ENCODE measurements at places on chromosomes 7 and 10.

GRCh38 chr7:116342125-116342524 is 131.8 kb downstream of the TES start:
- no peak for DNase-seq

DNA sequence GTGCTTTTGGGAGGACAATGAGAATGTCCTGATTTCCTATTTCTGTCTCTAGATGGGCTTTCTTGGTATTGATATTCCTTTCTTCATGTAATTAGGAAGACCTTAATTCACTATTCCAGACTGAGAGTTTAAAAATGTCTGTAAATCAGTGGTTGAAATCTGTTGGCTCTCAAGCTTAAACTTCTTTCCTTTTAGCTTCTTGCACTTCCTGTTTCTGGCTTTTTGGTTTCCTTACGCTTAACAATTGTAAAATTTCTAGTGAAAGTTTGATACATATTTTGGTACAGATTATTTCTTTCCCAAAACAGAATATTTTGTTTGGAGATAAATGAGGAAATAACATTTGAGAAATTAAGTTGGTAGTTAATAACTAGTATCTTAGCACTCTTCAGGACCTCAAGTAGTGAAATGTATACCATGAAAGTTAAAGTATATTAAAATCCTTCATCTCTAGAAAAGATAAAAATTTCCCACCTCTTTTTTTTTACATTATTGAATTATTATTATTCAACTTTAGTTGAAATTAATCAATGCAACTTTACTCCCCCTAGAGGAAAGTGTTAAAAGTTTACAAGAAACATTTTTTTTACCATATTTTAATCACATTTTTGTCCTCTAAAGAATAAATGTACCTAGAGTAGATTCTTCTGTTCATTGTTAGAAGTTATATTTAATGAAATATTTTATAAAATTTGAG is 137.2 kb downstream of the PHTF2 start:
- no peak for DNase-seq

DNA sequence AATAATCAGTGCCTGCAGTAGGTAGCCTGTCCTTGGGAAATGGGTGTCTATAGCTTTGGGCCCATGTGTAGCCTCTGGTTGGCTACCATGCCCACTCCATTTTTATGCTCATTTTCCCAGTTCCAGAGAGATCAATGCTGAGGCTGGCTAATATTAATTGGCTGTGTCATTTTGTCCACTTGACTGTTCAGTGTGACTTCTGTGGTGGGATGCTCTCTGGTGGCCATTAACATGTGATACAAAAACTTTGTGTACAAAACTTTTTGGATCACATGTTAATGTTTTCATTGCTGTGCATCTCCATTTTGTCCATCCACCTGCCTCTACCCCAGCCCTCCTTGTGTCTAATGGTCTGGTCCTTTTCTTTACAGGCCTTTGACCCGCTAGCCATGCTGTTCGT is 22.7 kb downstream of the VIM start:
- DNase-seq, result no peak

DNA sequence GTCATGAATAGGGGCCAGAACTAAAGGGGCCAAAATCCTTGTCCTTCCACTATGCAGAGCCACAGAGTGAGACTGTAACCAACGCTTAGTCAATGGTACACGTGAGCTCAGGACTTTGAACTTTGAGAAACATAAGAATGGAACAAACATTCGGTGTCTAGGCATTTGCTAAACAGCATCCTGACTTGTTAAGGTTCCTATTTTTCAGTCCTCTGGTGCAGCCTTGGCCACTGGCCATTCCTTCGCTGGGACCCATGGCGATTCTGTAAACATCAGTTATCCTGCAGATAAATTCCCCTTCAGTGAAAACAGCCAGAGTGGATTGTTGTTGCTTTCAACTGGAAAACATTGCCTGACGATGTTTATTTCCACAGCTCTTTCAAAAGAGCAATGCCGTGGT is 266.8 kb downstream of the SORCS1 start:
- DNase-seq, result no peak

GRCh38 chr7:27361522-27361921 is 118.9 kb downstream of the EVX1 start:
- DNase-seq, result no peak

- no peak for DNase-seq
Observed at GRCh38 chr7:92368741-92369140, 78.5 kb upstream of the GATAD1 start.

GRCh38 chr10:50567384-50567783 is 56.4 kb downstream of the SGMS1 start:
- no peak for DNase-seq

DNA sequence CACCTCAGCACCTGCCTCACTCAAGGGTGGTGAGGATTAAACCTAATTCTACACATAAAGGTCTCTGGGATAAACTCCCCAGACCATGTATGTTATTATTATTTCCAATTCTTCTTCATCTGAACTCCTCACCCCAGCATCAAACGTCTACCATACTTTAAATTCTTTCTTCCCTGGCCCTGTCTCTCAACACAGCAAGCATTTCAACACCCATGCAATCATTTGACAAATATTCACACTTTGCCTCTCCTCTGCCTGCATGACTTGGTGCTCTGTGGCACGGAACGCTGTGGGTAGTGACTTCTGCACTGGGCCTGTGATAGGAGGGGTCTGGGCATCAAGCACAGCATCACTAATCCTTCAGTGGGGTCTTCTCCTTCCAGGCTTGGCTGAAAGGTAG is 490.8 kb downstream of the TNS3 start:
- no peak for DNase-seq

GRCh38 chr10:50582766-50583762 is 40.7 kb downstream of the SGMS1 start:
- no peak for DNase-seq

DNA sequence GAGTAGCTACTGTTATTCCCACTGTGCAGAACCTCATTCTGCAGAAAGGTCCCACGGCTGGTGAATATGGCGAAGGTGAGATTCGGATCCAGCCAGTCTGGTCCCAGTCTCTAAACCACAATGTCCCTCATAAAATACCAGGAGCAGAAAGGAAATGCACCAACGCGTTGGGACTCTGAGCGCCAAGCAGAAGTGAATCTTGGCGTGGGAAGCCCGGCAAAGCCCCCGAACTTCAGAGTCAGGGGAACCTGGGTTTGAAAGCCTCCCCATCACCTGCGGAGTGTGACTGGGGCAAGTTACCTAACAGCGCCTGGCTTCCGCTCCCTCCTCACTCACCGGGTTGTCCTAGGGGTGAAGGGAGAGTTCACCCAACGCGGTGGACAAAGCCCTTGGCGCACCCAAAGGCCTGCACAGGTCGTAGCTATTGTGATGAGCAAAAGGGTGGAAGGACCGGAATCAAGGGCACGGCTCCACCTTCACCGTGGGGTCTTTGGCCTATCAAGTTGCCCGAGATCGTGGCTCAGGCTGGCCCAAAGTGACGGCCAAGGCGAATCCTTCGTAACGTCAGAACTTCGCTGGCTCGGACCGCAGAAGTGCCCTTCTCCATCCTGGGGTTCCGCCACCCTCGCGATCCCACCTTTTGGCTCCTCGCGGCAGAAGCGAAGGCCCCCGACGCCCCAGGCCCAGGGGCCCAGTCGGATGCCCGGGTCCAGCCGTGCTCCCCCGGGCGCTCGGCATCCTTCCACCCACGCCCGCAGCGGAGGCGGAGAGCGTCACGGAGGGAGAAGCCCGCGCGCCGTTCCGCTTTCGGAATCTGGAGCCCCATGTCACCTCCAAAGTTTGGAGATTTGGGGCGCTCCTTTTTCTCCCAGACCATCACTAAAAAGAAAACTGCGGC is 811 bp downstream of the RGS10 start:
- DNase-seq, result no peak

- DNase-seq, result peak; percentile 55
Observed at GRCh38 chr7:26151953-26152781, at the start of gene NFE2L3. NFE2L3 (plus strand) TSS chr7:26152198; CDS start chr7:26152499, 301 bp downstream.

DNA sequence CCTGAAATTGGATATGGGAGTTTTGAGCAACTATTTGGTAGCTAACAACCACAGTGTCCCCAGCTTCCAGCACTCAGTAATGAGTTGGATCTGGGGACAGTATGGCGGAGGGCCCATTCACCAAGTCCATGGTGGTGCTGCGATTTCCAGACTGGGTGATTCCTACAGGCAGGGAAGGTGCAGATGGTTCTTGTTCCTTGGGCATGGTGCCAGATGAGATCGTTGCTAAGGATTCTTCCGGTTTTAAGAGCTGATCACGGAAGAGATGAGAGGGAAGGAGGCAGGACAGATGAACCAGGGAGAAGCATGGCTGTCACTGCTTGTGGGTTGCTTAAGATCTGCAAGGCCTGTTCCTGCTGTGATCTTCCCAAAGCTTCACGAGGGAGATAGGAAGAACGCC is 380.3 kb downstream of the TCERG1L start:
- no peak for DNase-seq
